Stimulated activated CD8-positive, alpha-beta memory T cell treated with anti-CD3 and anti-CD28 coated beads, Interleukin-15, amount 100 ng/mL, for 4 hours (primary cell): ENCODE measurements at places on chromosomes 2 and 18.

GRCh38 chr18:6764382-6764781 lies 34.9 kb downstream of the ARHGAP28 start:
- no peak for DNase-seq

- no peak for DNase-seq
Observed at GRCh38 chr2:62415019-62415431, 91.0 kb downstream of the TMEM17 start.

DNA sequence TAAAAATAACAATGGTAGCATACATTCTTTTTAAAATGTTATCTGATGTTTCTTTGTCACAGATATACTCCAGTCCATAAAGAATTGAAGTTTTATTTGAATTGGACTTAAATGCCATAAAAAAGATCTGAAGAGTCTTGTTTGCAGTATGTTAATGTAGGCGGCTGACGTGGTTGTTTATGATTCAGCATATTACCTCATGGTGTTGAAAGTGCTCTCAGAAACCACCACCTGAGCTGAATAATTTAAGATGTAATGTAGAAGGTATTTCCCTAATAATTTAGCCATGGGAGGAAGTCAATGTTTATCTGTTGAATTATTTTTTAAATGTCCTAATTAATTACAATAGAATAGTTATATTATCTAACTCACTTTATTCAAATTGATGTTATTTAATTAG lies 58.6 kb upstream of the CHN1 start:
- no peak for DNase-seq

DNA sequence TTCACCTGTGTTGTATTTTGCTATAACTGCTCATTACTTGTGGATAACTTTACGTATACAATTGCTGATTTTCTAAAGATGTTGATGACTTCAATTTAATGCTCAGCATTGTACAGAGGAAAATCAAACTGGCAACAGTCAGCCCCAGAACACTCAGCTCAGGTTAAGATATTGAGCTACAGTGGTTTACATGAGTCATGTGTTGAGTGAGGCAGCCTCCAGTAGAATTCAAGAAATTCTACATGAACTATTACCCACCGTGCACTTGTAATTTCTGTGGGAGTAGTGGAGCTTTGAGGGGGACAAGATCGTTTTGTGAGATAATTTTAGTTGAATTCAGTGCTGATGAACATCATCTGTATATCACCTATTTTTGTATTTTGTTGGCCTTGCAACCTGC lies 292.3 kb downstream of the ALPK2 start:
- no peak for DNase-seq

DNA sequence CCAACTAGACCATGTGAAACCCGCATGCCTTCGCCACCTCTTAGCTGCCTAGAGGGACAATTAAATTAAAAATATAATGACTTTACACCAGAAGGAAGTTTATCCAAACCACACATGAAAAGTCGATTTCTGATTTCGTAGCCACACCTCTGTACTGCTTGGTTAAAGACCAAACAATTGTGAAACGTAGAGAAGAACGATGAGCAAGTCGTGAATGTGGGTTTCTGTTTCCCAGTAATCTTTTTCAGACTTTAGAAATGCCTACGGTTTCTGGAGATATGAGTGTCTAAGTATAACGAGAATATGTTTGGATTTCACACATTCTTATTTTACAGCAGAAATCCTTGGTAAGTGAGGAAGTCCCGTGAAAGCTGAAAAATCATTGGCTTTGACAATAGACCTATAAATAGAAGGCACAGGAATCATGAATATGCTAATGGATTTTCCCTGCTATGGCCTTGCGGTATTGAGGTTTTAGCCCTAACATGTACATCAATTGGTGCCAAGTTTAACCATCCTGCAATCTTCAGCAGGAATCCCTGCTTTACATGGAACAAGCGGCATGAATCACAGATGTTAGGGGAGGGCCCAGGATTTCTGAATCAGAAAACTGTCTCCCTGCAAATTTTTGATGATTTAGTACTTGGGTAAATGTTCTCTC lies 105.6 kb downstream of the TTC32 start:
- DNase-seq = no peak

GRCh38 chr2:68537809-68538208 lies 70.4 kb downstream of the APLF start:
- DNase-seq = no peak

DNA sequence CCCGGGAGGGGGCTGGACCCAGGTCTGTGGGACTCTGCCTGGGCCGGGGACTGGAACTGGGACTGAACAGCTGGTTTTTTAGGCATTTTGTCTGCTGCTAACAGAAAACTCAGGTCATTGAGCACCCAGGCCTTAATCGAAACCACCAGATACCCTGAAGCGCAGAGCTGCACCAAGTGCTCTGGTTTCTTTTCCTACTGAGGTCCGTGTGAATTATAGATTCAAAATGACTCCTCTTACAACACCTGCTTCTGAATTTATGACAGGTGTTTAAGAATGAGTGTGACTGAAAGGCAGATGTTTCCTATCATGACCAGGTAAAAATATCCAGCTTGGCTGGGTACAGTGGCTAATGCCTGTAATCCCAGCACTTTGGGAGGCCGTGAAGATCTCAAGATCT lies 47.8 kb downstream of the TRAPPC12 start:
- DNase-seq = no peak

GRCh38 chr2:3101016-3101942 lies 276.3 kb downstream of the EIPR1 start:
- DNase-seq = no peak

- DNase-seq = no peak
Observed at GRCh38 chr18:58785171-58785805, 79.4 kb upstream of the ZNF532 start.

DNA sequence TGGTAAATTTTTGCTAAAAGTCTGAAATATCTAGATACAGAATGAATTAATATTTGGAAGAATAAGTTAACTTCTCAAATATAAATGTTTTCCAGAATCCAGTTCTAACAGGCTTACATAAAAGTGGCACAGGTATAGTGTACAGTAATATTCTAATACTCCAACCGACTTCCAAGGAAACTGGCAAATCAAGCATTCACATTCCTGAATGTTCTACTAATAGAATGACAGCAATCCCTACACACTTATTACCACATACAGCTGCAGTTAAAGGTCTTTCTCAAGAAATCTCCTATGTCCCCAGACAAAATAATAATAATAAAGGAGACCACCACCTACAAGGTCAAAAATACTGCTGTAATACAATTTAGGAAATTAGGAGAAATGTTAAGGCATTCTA lies 31.9 kb downstream of the TMEM131 start:
- no peak for DNase-seq
